ENCODE measurements at places on chromosomes 5 and 9.

- DNase-seq: no peak
These were observed 14.6 kb upstream of the RNU6ATAC start for GRCh38 chr9:134178768-134179551.

DNA sequence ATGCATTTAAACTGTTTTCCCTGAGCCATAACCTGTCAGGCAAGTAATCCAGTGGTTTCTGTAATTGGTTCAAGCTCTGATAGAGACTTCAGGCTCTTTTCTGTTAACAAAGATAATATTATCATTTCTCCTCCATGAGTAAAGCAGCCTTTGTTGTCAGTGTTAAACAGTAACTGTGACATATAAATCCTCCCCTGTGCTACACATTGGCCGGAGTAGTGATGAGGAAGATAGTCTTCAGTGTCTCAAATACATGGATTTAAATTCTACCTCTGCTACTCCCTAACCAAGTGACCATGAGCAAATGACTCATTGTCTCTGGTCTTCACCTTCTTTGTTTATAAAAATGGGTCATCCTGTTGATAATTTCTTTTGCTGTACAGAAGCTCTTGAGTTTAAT is 615.5 kb upstream of the CHD1 start:
- DNase-seq: no peak

- no peak for DNase-seq
These were observed 23.2 kb upstream of the DAB2 start for GRCh38 chr5:39447968-39448367.

DNA sequence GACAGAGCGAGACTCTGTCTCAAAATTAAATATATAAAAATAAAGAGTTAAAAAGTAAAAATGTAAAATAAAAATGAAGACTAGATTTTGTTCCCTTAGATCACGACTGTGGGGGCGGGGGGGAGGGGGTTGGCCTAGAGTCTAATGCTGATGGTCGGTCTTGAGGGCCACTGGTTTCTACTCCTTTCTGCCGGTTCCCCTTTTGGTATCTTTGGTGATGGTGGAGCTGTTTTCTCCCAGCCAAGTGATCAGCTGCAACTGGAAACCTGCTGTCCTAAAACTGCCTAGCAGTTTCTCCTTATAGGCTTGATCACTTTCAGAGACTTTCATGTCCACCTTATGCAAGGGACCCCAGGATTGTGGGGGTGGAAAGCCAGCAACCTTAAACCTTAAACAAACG is 1.1 kb downstream of the SRD5A1 start:
- DNase-seq: no peak

DNA sequence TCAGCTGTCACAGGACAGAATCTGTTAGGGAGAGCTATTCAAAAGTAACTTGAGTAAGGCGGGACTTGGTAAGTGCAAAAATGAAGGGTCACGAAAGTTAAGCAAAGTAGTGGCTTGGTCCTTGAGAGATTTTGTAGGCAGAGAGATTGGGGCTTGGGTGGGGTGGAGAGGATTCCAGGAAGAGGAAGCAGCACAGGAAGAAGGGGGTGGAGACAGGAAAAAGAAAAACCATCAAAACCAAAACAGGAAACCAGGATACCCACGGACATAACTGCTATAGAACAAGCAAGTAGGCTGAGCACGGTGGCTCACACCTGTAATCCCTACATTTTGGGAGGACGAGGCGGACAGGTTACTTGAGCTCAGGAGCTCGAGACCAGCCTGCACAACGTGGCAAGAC is 3.7 kb downstream of the ROPN1L start:
- DNase-seq: no peak

- no peak for DNase-seq
These were observed 130.9 kb downstream of the CD180 start for GRCh38 chr5:67065696-67066095.

- no peak for DNase-seq
These were observed 65.6 kb upstream of the IRX2 start for GRCh38 chr5:2817031-2817603.

GRCh38 chr5:135326296-135327254 is 72.5 kb downstream of the MACROH2A1 start:
- DNase-seq: no peak

DNA sequence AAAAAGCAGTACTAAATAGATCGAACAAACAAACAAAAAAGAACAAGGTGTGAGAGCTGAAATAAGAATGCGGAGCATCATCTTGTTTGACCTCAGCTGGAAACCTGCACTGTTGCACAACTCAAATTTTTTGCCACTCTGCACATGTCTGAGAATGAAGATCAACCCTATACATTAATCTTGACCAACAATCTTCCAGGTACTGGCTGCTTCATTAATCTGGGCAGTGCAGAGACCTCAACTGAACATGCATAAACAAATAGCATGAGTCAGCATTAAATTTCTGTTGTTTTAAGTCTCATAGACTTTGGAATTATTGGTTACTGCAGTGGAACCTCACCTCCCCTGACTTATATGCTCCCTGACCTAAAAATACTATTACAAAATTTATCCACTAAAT is 114.6 kb upstream of the FTMT start:
- no peak for DNase-seq

- DNase-seq: no peak
These were observed 335.0 kb downstream of the DNAH5 start for GRCh38 chr5:13609504-13609903.

- no peak for DNase-seq
These were observed 782 bp downstream of the BICD2 start for GRCh38 chr9:92763721-92764380.

- DNase-seq: no peak
These were observed 6.1 kb upstream of the MOB3B start for GRCh38 chr9:27535701-27536118.

DNA sequence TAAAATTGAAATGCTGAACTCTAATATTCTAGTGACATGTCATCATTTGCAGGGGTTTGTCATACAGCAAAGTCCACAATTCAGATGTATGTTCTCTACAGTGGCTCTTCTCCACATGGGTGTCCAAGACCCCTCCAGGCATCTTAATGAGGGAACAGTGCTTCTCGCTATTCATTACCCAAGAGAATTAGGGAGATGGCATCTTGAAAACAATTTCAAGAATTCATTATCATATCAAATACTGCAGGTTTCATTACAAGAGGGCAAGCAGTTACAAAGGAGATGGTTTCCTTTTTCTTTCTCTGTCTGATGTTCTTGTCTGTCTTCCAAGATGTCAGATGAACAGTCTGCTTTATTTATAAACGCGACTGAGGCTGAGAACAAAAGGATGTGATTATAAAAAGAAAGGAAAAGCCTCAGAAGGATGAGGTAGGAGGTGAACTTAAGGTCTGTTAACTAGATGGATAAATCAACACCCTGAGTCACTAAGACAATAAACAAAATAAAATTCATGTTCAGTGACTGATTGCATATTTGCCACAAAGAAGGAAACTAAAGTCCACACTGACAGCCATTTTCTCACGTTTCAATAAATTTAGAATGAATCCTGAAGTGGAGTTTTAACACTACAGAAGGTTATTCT is 326.7 kb upstream of the EFNA5 start:
- no peak for DNase-seq

- no peak for DNase-seq
These were observed 61.1 kb upstream of the TAS2R1 start for GRCh38 chr5:9691261-9691660.

- DNase-seq: no peak
These were observed 45.4 kb downstream of the ENTREP1 start for GRCh38 chr9:69370430-69370829.

- DNase-seq: no peak
These were observed 31.9 kb upstream of the ZNF354A start for GRCh38 chr5:178762391-178762790.

GRCh38 chr5:166625210-166625865 is 1666.1 kb upstream of the WWC1 start:
- DNase-seq: no peak

- DNase-seq: peak; percentile 71
These were observed 3.6 kb upstream of the SNAPC4 start for GRCh38 chr9:136403538-136403914.

- DNase-seq: no peak
These were observed 136.3 kb downstream of the TTLL11 start for GRCh38 chr9:121956808-121957207.

DNA sequence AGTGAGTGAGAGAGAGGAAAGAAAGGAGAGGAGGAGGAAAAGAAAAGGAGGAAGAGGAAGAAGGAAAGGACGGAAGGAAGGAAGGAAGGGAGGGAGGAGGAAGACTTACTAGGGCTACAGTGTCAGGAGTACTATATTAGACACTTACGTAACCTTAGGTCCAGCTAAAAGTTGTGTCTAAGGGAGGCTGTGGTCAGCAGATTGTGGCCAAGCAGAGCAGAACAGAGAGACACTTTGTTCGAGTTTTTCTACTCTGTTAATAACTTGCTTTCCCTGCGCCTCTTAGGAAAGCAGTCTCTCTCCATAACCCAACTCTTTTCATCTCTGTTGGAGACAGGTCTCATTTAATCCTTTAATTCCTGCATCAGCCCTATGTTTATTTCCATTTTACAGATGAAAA is 138.9 kb downstream of the KCNN2 start:
- DNase-seq: no peak

- no peak for DNase-seq
These were observed 470.1 kb downstream of the TLE4 start for GRCh38 chr9:80041821-80042220.

DNA sequence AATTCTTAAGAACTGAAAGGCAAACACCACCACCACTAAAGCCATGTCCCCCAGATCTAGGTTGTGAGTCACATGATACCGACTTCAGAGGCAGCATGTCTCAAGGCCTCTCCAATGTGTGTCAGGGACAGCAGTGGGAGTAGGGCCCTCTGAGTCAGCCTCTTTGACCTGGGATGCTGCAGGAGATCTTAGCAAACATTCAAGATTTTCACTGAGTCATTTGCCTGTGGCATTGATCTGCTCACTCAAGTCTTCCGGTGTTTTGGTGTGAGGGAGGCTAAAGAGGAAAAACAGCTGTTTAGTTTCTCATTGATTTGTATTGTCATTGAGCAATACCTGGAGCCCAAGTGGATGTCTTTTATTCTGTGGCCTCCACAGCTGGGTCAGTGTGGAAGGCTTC is 36.1 kb downstream of the TMC1 start:
- no peak for DNase-seq

DNA sequence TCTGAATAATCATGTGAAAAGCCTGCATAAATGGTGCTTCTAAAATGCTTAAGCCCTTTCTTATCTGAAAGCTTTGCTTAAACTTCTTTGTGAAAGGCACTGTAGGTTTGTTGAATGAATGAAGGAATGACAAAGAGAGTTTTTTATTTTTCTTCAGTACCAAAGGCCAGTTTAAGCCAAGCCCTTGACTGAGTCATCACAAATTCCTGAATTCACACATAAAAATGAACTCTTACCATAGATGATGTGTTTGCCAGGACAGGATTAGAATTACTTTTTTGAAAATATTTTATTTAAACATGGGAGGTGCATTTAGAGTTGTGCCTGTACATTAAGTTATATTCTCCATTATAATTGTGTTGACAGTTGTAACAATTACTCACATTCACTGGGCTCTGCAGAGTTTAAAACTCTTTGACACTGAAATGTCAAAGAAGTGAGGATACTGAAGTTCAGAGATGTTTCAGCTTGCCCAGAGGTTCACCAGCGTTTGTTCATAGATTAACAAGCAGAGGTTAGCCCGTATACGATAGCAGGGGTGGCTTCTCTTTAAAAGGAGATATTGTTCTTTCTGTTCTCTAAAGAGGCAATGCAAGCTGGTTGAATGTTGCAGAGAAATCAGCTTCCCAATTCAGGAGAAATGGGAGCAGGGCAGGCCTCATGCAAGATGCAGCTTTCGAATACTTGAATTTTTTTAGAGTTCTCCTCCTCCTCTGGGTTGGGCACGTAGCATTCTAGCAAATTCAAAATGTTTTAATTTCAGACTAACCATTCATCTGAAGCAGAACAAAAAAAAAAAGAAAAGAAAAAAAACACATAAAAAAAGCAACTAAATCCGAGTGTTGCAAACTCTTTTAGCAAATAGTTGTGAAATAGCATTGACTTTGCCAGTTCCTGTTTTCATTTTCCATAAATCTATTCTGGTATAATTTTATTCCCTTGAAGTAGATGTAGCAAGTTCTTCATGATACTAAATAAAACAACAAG is 358.7 kb upstream of the KLF4 start:
- DNase-seq: no peak

DNA sequence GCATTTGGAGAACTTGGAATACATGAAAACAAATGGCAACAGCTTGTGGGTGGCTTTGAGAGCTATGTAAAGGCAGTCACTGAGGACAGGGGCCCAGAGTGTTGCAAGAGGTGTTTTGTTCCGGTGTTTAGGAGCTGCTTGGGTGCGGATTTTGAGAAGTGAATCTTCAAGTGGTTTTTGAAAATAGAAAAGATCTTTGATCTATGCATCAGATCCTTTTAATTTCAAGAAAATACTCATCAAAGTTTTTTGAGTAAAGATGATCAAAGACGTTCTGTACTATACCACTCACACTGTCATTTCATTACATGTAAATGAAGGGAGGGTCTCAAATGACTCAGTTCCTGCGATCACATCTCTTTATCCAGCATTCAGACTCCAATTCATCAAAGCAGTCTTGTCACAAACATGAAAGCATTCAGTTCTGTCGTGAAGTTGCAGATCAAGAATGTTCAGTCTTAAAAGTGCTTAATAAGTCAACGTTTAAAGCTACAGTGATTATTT is 112.5 kb downstream of the WDR41 start:
- DNase-seq: no peak

DNA sequence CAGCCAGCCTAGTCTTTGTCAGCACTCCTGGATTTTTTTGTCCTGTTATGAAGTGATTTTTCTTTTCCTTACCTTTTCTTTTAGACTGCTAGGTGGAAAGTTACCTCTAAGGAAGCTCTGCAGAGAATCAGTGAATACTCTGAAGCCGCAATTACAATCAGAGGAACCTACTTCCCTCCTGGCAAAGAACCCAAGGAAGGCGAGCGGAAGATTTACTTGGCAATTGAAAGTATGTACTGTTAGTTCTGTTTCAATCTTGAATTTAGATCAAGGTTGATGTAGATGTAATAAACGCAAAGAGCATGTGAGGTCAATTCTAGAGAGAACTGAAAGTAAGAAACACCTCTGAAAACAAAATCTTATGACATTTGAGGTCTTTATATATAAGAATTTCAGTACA is 27.0 kb upstream of the C5orf24 start:
- DNase-seq: no peak

DNA sequence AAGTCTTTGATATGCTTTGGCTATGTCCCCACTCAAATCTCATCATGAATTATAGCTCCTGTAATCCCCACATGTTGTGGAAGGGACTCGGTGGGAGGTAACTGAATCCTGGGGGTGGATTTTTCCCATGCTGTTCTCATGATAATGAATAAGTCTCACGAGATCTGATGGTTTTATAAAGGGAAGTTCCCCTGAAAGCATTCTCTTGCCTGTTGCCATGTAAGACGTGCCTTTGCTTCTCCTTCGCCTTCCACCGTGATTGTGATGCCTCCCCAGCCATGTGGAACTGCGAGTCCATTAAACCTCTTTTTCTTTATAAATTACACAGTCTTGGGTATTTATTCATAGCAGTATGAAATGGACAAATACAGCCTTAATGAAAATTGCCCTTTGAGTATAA is 44.7 kb upstream of the ICE1 start:
- DNase-seq: no peak
